ENCODE measurements at places on chromosomes 1 and 21.
A peak's percentile ranks its signal among the peaks of the same experiment; 100 is the strongest.

DNA sequence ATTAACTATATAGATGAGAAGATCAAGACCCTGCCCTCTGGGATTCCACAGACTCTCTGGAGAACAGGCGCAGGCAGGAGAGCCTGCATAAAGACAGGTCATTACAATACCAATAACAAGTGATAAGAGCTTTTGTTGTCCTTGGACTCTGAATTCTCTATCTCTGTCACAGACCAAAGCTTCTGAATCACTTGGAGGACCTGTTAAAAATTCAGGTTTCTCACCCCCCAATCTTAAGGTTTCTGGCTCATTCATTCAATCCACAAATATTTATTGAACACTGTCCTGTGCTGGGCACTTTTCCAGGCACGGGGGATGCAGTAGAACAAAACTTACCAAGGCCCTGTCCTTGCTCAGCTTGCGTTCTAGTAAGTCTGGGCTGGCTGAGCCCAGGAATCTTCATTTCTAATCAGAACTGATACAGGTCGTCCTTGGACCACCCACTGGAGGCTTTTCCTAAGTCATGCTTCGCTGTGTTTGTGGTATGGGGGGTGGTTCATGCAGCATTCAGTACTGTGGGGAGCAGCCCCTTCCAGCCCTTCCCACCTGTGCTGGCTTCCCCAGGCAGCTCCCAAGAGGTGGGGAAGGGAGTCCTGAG, 1.4 kb downstream of the EFNA4 start:
- DNase-seq, result no peak

DNA sequence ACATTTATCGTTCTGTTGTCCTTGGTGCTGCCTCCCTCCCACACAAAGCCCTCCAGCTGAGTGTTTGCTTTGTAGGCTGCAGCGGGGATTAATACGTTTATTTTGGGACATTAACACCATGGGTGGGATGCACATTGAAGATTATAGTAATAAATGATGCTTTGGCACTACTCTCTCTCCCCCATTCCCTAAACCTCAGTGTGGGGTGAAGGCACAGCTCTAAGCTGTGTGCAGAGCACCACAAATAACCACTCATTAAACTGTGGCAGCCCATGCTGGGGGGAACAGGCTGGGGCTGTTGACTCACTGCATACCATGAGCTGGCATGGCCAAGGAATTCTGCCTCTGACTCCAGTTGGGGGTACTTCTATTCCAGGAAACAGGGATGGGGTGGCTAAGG, 7.7 kb downstream of the PCP4L1 start:
- no peak for DNase-seq

DNA sequence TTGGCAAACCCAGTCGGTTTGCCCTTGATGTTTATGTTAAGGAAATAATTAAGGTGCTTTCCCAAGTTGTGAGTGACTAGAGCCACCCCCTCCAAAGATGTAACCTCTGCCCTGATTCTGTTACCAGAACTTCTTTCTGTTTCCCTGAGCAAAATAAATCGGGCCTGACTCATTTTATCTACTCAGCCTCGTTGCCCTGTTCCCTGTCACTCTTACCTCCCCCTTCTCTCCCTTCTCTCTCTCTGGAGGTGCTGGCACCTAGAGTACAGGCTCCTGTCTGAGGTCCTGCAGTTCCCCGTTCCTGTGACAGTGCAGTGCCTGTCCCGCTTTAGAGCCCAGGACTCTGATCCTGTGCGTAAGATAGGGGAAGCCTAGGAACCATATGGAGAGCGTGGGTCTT, 35.4 kb downstream of the CXADR start:
- no peak for DNase-seq

DNA sequence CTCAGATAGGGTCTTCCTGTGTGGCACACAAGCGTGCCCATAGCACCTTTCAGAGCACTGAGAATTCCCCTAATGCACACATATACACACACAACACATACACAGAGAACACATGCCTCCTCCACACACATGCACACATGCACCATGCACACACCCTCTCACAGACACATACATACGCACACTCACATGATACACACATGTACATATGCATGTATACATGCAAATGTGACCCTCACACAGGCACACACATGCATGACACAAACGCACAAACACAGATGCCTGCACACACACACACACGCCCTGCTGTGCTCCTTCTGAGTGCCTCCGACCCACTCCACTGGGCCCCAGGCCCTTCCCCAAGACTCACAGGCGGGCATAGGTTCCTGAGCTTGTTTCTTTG, 251.0 kb downstream of the PTPRU start:
- DNase-seq, result no peak

DNA sequence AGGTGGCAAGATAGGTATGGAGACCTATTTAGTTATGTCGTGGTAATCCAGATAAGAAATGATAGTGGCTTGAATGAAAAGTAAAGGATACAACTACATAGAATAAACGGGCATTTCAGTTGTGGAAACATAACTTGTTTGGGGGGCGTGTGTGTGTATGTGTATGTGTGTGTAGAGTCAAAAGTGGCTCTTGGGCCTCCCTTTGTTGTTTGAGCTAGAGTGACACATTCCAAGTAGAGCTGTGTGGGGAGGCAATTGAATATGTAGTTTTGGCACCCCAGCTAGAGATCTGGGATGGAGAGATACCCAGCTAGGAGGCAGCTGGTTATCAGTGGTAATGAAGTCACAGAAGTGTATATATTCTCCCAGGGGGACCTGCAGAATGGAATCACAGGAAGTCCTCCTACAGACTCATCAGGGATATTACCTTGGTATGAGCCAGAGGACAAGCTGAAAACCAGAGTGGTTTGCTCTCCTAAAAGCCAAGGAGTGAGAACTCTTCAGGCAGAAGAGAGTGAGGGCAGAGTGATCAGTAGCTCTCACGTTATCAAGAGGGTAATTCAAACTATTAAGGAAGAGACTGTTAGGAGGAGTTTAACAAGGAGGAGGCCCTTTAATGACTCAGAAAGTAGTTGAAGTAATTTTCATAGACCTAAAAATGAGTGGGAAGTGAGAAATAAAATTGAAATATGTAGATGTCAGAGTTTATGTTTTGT, 5.1 kb downstream of the CR1L start:
- no peak for DNase-seq

DNA sequence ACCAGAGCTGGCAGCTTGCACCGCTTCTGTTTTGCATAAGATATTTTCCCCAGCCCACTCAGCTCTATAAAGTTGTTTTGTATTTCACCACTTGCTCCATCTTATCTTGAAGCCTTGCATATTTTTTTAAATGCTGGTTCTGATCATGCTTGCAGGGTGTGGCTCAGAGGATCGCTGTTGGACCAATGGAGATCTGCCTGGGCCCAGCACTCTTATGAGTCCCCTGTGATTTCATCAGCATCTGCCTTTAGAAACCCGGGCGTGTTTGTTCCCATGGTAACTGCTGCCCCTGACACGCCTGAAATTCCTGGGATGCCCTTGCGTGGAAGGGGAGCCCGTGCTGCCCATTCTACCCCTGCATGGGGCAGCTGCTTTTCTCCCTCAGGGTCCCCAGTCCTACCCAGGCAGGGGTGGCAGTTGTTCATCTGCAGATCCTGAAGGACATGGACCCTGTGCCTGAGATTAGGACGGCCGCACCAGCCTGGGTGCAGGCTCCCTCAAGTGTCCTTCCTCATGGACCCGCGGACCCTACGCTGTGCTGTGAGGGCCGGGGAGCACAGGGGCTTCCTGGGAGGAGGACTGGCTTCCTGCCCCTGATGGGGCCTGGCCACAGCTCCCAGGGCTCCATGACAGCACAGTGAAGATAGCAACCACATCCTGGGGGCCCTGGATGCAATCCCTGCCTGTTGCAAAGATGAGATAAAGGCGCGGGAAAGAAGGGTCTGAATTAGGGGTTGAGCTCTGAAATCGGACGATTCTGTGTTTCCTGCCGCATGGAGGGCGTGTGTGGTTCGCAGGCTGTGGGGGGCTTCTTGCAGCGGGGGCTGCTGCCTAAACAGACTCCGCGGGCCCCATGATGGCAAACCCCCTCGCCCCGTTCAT, 226.5 kb downstream of the SDCCAG8 start:
- no peak for DNase-seq

GRCh38 chr1:16367258-16367967, 371 bp downstream of the SZRD1 start:
- peak; percentile 73 for DNase-seq

- DNase-seq, result no peak
These were observed 16.6 kb downstream of the SPATA17 start for GRCh38 chr1:217647791-217648190.

- no peak for DNase-seq
These were observed 33.1 kb downstream of the STPG1 start for GRCh38 chr1:24380508-24380907.

GRCh38 chr21:32093646-32094462, 185.0 kb downstream of the MIS18A start:
- DNase-seq, result no peak

- DNase-seq, result no peak
These were observed 23.3 kb upstream of the PADI6 start for GRCh38 chr1:17348593-17349234.

GRCh38 chr21:32682696-32683474, 44.9 kb downstream of the SYNJ1 start:
- no peak for DNase-seq

DNA sequence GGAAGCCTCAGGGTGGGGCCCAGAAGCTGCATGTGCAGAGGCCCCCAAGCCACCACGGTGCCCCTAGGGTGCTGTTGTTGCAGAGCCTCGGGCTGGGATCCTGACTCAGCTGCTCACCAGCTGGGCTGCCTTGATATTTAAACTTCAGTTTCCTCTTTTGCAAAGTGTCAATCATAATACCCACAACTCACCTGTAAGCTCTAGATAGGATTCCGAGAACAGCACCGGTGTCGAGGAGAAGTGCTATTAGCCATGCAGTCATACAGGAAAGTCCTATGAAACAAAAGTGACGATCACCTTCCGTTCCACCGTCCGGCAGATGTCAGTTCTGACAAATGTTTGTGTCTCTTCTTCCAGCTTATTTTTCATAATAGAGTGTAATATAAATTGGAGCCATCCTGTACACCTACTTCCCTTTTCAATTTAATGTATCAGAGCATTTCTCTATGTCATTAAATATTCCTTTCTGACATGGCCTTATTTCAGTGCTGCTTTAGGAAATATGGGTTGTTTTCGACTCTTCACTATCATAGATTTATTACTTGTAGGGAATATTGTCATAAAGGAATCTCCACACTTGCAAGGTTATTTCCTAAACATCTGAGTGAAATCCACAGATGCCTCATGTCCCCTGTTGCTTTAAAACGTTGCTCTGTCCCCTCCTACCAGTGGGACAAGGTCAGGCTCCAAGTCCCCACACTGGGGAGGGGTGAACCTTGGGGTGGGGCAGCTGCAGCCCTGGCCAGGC, 100.8 kb downstream of the SIK1 start:
- no peak for DNase-seq

GRCh38 chr1:233289676-233290075, 5.8 kb downstream of the PCNX2 start:
- DNase-seq, result no peak

- no peak for DNase-seq
These were observed 410.0 kb downstream of the TGFB2 start for GRCh38 chr1:218755128-218755527.

DNA sequence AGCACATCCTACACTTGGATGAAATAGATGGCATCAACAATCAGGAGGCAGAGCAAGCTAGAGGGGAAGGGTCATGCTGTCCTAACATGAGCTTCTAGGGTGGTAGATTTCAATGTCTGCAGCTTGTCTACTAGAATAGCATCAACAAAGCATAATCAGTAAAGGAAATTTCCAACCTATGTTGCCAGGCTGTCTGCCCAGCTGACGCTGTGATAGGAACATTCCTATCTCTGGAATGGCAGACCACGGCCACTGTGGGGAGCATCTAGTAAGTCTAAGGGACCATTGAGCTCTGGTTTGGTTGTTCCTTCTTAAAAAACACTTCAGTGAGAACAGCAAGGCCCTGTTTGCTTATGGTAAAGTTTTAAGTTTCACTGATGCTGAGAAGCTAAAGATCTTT, 206.8 kb downstream of the PAPPA2 start:
- no peak for DNase-seq

GRCh38 chr1:59768792-59769735, 45.7 kb upstream of the HOOK1 start:
- DNase-seq, result no peak

GRCh38 chr1:195105281-195105680, 1503.0 kb downstream of the KCNT2 start:
- no peak for DNase-seq

DNA sequence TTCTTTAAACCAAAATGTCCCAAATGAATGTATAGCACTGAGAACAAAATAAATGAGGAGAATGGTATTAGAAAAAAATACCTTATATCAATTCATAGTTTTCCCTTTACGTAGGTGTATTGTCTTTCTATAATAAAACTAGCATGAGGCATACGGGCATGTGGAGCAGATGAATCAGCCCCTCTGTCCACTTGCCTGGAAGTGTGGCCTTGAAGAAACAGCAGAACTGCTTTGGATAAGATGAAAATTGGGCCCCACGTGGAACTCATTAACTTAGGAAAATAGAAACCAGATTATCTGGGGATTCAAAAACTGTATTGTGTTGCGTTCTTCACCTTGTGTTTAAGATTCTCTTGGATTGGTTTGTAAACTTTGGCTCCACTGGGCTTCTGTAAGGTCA, 356.8 kb upstream of the B3GALT2 start:
- DNase-seq, result no peak

DNA sequence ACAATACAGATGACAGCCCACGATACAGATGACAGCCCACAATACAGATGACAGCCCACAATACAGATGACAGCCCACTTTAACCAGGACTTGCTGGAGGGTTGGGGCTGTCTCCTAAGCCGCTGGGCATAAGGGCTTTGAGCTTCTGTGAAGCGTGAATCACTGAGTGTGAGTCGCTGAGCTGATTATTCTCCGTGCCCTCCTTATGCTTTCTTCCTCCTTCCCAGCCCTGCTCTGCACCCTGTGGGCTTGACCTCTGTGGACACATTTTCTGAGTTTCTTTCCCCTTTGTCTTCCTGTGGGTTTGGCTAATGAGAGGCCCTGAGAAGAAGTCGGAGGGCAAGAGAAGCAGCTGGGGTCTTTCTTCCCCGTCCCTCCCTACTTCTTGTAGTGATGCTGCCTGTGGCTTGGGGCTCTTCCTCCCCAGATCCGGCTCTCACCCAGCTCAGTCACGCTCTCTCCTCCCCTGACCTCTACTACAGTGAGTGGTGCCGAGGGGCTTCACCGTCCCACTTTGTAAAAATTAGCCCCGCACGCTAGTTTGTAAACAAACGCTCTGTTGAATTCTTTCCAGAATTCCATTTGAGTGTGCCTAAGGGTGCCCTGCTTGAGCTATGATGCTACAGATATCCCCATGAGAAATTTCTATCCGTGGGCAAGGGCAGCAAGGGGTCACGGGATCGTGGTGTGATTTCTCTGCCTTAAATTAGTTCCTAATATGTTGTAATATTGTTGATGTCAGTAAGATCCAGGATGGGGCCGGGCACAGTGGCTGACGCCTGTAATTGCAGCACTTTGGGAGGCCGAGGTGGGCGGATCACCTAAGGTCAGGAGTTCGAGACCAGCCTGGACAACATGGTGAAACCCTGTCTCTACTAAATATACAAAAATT, 46.4 kb upstream of the SOD1 start:
- no peak for DNase-seq

GRCh38 chr1:51564124-51564523, 45.1 kb upstream of the EPS15 start:
- no peak for DNase-seq

- no peak for DNase-seq
These were observed 13.9 kb downstream of the HYI start for GRCh38 chr1:43439781-43440180.

GRCh38 chr1:55578646-55579045, 363.5 kb upstream of the USP24 start:
- DNase-seq, result no peak

Data from activated naive CD8-positive, alpha-beta T cell treated with anti-CD3 and anti-CD28 coated beads, Interleukin-2, amount 50 U/mL, for 16 hours (primary cell).